ENCODE measurements at places on chromosomes 2 and 18.

- no peak for DNase-seq
Measured at GRCh38 chr18:5515011-5515784, 28.6 kb downstream of the EPB41L3 start.

- no peak for DNase-seq
Measured at GRCh38 chr2:230872151-230872967, 7.6 kb downstream of the ITM2C start.

DNA sequence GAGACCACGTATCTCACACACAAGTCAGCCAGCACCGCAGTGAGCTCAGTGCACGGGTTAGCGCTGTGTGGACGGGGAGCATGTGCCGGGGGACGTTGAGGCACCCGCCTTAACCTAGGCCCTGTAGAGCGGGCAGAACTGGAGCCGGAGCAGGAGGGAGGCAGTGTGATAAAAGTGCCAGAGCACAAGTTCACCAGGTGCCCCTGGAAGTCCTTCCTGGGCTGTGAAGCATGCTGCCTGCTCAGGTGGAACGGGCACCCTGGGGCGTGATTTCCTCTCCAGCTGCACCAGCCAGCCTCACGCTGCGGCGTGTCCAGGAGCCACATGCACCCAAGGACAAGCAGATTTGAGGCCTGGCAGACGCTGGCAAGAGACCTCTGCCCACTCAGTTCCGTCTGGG is 50.3 kb downstream of the ITGB1BP1 start:
- DNase-seq = no peak

GRCh38 chr2:30860726-30861125 is 53.5 kb upstream of the CAPN13 start:
- no peak for DNase-seq

- DNase-seq = no peak
Measured at GRCh38 chr2:101124643-101125366, 26.4 kb downstream of the TBC1D8 start.

DNA sequence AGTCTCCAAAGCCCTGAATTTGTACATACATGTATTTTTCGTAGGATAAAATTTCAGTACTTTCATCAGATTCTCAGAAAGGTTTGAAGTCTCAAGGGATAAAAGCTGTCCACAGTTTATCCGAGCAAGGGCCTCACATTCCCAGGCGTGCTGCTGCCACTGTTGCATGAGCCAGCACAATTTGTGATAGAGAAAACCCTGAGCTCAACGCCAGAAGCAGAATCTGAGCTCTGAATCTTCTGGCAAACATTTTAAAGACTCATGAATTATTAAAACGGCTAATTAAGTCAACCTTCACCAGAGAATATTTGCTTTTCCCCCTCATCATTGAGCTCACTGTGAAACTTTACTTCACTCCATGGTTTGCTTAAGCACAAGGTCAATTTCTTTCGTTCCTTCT is 38.5 kb upstream of the STPG4 start:
- DNase-seq = no peak

DNA sequence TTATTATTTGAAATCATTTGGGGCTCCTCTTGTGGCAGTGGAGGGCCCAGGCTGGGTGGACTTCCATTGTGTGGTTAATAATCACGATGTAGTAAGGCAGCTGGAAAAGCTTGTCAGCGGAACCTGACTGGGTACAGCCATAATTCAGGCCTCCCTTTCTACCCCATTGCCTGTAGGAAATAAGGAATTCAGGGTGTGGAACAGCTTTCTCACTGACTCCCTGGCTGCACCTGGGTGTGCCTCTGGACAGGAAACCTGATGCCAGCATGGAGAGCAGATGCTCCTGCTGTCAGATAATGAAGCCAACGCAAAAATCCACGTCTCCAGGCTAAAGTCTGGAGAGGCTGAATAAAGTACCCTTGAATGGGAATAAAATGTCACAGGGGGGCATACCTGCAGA is 44.2 kb downstream of the LYPD6B start:
- DNase-seq = no peak

DNA sequence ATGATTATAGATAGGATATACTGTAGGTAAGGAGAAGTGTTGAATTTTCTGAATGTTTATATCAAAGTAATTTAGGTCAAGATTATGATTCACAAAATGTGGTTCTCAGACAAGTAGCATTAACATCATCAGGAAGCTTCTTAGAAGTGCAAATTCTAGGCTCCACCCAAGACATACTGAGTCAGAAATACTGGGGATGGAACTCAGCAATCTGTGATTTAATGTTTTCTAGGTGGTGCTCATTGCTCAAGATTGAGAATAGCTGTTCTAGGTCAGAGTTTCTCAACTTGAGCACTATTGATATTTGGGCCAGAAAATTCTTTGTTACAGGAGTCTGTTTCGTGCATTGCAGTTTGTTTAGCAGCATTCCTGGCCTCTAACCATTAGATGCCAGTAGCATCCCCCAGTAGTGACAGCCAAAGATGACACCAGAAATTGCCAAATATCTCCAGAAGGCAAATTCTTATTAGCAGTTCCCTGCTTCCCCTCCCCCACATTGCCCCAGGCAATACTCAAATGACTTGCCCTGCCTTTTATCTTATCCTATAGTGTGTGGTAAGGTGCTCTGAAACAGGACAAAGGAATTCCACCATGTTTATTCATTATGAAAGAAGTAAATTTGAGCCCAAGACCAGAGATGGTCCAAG is 1001.2 kb downstream of the DPP10 start:
- DNase-seq = no peak

DNA sequence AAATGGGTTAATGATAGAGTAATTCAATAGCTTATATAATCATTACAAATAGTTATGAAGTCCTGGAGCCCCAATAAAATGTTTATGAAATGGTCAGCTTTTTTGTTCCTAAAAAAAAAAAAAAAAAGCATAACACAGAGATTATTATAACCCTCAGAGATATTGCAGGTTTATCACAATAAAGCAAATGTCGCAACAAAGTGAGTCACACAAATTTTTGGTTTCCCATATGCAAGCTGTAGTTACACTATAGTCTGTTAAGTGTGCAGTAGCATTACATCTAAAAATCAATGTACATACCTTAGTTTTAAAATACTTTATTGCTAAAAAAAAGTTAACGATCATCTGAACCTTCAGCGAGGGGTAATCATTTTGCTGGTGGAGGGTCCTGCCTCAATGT is 20.0 kb downstream of the WDFY1 start:
- no peak for DNase-seq

- DNase-seq = no peak
Measured at GRCh38 chr2:71767663-71768062, 314.3 kb downstream of the DYSF start.

GRCh38 chr2:7432436-7432835 is 515.2 kb downstream of the RNF144A start:
- no peak for DNase-seq

DNA sequence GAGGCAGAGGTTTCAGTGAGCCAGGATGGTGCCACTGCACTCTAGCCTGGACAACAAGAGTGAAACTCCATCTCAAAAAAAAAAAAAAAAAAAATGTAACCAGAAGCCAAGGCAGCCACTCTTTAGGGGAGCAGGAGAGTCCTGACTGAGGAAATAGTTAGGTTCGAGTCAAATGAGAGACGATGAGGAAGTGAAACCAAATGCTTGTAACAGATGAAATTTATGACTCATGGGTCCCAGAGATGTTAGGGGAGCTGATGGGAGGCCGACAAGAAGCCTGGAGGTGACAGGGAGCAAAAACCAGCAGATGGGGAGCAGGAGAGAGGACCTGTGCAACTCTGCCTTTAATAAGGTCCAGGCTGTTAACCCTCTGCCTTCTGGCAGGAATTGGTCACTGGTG is 756.1 kb upstream of the DDX18 start:
- no peak for DNase-seq

DNA sequence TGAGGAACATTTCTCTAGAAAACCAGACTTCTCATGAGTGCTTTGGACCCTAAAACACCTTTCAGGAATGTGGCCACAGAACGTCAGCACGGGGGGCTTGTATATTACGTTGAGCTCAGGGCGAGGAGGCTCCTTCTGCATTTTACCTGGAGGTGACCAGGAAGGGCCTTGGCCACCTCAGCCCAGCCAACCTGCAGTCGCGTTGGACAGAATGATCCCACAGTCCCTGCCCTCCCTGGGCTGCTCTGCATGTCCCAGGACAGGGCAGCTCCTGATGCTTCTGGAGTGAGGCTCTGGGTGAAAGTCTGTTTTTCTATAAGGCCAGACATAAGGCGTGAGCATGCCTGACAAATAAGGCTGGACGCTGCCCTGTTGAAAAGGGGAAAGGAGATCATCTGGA is 121.9 kb downstream of the NDUFA10 start:
- DNase-seq = no peak

DNA sequence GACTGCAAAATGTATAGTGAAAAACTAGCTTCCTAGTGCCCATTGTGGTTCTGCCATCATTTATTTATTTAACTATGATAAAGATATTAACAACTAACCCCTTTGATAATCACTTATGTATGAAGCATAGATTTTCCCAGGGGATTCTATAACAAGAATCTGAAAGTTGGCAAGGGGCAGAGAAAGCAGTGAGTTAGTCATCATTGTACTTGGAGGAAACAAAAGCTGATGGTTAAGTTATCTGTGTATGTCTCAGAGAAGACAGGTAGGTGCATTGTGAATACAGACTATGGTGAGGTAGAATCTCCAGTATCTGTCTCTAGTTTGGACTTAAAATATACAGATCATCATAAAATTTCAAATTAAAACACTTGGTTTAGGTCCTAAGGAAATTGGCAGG is 2159.1 kb upstream of the CELF4 start:
- no peak for DNase-seq

DNA sequence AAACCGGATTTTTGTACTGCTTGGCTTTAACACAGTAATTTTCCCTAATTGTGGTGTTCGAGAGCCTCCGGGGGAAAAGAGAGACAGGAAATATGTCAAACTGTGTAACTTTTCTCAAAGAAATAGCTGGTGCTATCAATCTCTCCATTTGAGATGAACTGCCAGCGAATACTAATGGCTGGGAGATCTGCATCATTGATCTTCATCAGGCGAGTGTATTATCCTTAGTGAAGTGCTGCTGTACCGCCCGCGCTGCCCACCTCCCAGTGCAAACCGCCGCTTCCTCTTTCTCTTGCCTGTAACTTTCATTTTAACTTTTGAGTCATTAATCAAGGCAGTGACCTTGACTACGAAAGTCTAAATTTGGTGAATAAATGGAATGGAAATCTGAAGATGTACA is 246.1 kb upstream of the ST6GAL2 start:
- DNase-seq = no peak

- no peak for DNase-seq
Measured at GRCh38 chr2:175984846-175985245, 17.2 kb downstream of the LNPK start.

- DNase-seq = no peak
Measured at GRCh38 chr18:49739275-49739674, 74.1 kb downstream of the ACAA2 start.

DNA sequence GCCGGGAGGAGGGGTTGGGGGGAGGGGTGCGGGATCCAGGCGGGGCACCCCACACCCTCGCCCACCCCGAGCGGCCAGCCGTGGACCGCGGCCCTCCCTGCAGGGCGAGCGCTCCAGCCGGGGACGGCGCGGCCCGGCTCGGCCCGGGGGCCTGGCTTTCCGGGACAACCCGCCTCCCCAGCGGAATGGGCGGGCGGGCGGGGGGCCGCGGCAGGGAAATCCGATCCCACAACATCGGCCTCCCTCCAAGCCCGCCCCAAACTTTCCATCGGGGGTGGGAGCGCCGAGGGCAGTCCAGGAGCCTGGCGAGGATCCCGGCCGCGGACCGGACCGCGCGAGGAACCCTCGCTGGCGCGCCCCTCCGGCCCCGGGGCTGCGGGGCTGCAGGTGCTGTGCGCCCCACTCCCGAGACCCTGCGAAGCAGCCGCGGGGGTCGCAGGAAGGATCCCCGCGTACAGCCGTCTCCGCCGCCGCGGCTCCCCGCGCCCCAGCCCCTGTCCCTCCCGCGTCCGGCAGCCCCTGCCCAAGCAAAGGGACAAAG is 529 bp downstream of the SEMA4C start:
- DNase-seq = no peak

DNA sequence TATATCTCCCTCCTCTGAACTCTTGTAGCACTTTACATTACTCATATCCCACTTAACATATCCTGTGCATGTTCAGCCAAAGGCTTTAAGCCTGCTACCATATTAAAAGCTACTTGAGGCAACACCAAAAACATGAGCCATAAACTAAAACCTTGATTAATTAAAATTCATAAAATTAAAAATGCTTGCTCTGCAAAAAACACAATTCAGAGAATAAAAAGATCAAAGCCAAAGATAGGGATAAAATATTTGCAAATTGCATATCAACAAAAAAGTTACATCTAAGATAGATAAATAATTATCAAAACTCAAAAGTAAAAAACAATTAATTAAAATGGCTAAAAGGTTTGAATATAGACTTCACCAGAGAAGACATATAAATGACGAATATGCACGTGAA is 495.4 kb upstream of the PIK3C3 start:
- no peak for DNase-seq

- no peak for DNase-seq
Measured at GRCh38 chr2:147636238-147636882, 208.5 kb upstream of the ACVR2A start.

- no peak for DNase-seq
Measured at GRCh38 chr2:105952131-105952530, 207.4 kb downstream of the NCK2 start.

- no peak for DNase-seq
Measured at GRCh38 chr2:158091647-158092046, 10.0 kb upstream of the UPP2 start.

DNA sequence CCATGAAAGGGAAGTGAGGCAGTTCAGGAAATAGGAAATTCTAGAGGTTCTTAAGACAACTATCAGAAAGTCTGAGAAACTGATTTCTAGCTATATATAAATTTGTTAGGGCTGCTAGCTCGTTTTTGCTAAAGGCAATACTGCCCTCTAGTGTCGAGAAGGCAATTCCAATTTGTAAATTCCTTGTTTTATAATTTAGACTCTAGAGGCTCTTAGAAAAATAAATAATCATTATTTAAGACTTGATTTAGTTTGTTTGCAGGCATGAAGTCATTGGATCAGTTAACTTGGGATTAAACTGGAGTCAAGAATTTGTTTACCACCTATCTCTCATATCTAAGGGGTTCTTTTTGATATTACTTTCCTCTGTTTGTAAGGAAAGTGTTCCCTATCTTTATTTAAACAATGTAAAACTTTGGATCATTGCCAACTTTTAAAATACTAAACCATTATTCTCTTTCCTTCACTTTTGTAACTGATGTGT is 66.2 kb downstream of the ACVR2A start:
- peak; percentile 29 for DNase-seq

GRCh38 chr2:11163439-11164317 is 8.4 kb downstream of the SLC66A3 start:
- no peak for DNase-seq

GRCh38 chr2:17959356-17959755 is 80.9 kb downstream of the KCNS3 start:
- DNase-seq = no peak
